ENCODE measurements at places on chromosomes 3 and 15.

- no peak for DNase-seq
Measured at GRCh38 chr15:74977599-74977998, 17.8 kb upstream of the SCAMP5 start.

DNA sequence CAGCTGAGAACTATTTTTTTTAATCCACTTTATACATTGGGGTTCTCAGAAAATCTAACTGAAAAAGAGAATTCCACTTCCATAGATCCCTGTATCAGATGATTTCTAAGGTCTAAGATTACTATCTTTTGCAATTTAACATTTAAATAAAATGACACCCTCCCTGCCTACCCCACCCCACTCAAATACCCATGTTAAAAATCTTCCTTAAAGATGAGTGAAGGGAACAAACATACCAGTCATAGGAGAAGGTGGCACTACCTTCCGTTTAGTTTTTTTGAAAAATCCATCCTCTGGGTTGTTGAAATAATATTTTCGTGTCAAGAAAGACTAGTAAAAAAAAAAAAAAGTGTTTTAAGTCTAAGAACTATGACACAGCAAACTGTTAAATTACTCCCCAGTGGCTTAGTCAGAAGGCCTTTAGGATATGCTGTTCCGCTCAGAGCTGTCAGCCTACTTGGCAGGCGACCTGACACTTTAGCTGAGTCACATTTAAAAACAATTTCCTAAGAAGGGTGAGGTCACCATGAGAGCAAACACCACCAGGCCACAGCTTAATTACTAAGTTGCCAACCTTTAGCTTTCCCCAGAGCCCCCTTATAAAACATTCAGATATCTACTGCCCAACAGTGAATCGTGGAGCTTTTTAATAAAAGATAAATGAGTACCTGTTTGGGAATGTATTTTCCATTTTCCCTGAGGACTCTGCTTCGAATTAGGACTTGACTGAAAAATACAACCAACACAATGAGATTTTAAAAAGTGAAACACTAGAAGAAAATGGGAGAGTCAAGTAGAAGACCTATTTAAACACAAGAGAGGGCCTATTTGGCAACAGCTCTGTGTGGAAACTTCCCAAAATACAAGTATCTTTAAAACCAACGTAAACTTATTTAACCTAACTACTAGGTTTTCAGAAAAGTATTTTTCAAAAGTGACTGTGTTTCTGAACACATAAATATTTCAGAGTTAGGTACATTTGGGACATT, 9.6 kb downstream of the EMC3 start:
- DNase-seq = no peak

DNA sequence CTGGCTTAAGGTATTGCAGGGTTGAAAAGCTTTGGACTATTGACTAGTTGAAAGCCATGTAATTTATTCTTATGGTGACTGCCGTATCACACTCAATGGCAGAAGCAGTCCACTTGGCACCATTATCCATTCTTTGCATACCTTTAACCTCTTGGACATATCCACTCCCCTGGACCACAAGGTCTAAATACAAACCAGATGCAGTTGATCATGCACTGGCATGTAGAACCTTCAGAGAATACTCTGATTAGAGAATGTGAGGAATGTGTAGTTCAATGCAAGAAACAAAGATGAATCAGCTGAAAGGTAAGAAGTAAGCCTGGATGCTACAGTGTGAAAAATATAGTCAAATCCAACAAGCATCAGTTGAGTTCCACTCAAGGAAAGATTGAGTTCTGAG, 93.1 kb downstream of the FRMD5 start:
- no peak for DNase-seq

DNA sequence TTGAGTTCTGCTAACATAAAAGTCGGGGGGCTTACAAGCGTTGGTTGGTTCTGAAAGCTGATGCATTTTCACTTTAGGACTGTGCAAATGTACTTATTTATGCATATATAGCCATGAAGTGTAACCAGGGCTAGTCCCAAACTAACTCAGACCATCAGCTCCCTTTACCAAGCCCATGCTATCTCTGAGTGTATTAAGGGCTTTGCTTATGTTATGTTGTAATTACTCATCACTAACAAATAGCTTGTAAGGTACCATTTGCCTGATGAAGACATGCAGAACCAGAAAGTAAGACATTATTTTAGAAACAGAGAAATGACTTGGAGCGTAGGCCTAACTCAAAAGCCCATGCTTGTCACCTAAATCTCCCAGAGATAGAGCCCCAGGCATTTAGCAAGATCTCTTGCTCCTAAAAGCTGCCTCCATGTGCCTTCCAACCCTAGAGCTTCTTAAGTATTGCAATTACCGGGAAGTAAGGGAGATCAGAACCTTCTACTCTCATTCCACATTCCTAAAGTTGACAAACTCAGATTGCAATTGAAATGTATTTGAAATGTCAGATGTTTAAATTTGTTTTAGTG, 362.9 kb upstream of the RBMS3 start:
- no peak for DNase-seq

GRCh38 chr3:37173806-37174205, 576 bp downstream of the LRRFIP2 start:
- DNase-seq = no peak

- no peak for DNase-seq
Measured at GRCh38 chr3:146948985-146949384, 343.8 kb upstream of the PLSCR5 start.

GRCh38 chr3:123154020-123154985, 47.4 kb upstream of the SEC22A start:
- no peak for DNase-seq

DNA sequence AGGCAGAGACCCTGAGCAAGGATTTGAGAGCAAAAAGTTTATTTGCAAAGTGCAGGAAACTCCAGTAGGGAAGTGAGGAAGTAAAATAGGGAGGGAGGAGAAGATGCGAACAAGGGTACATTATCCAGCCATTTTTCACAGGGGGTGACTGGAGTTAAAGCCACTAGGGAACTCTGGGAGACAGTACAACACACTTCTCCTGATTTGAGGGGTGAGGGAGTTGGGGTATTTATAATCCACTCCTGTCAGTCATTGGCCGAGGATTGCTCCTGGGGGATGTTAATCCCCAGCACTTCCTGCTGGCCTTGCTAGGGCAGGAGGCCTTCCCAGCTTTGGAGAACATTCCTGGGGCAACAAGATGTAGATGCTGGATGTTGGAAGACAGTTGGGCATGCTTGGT, 28.2 kb downstream of the CCR3 start:
- DNase-seq = no peak

GRCh38 chr3:157865352-157866000, 240.7 kb downstream of the SHOX2 start:
- DNase-seq = no peak

GRCh38 chr15:45458746-45459403, 63.7 kb downstream of the SLC30A4 start:
- DNase-seq = no peak

DNA sequence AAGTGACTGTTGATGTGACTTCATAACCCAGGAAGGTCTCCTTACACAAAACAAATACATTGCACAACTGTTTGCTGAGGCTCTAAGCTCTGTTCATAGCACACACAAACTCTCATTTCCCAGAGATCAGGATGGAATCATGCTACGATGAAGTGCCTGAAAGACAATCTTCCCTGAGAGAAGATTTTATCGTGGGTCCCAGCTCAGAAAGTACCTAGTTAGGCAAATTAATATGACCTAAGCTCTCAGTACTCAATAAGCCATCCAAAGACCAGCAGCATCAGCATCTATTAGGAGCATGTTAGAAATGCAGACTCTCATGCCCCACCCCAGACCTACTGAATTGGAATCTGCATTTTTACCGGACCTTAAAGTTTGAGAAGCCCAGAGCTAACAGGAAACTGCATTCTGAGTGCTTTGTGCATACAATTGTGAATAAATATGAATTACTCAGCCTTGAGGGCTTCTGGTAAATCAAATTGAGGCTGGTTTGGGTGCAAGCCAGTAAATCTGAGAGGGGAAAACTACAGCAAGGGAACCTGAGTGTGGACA, 161.5 kb upstream of the C2CD4B start:
- DNase-seq = no peak

DNA sequence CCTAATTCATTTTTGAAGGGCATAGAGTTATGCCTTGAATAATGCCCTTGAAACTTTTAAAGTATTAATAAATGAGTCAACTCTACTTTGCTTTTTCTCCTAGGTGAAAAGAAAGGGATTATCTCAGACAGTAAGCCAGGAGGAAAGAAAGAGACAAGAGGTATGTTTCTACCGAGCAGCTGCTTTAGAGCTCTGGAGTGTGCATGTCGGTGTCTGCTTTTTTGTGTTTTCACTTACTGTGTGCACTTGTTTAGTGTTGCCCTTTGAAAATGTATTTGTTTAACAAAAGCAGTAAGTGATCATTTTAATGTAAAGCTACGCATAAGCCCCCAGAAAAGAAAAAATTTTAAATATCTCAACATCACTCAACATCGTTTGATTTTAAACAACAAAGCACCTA, 28.1 kb downstream of the ARHGEF26 start:
- no peak for DNase-seq

DNA sequence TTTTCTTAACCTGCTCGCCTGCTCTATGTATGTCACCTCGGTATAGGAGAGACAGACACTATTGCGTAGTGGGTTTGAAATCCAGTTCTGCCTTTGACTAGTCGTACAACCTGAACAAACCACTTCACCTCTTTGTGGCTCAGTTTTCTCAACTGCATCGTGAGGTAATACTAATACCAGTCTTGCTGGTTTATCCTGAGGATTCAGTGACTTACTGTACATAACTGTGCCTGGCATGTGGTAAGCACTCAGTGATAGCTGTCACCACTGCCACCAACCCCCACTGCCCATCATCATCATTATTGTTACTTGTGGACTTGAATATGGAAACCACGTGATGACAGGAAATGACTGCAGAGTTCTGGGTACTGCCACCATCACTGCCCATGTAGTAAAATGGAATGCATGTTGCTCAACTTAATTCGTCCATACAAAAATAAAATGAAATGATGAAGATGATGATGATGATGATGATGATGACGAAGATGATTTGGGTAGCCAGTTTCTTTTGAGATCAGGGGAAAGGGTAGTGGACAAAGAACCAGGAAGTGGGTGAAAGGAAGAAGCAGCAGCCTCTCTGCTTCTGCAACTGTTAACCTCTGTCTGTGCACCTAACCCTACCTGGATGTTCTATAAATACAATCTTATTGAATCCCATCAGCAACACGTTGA, 228.1 kb downstream of the FEZF2 start:
- DNase-seq = no peak

DNA sequence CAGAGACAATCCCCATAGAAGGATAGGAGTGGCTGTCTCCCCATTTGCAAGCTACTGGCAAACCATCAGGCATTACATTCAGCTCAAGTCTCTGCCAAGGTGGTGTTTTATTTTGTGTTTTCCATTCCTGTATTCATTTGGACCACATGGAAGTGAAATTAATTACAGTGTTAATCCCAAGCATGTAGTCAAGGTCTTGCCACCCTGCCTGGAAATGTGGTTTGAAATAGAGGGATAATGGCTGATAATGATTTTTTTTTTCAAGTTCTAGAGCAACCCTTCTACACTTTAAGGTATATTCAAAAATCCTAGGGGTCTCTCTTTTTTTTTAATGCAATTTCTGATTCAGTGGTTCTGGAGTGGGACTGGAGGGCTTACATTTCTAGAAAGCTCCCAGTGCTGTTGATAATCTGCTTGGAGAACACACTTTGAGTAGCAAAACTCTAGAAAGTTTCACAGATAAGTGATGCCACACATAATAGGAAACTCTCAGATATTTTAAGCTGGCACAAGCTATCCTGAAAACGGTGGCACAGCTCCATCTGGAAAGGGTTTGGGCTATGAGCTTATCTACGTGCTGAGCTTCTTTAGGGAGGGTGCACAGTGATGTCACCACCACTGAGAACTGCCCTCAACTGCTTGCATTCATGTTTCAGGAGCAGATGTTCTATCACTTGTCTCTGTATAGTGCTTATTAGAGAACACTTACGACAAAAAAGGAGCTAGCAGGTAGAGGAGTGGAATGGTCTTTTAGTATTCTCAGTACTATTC, 140.1 kb upstream of the IL12A start:
- DNase-seq = no peak

- DNase-seq = peak; percentile 75
Measured at GRCh38 chr3:3798631-3799113, 559 bp upstream of the LRRN1 start.

DNA sequence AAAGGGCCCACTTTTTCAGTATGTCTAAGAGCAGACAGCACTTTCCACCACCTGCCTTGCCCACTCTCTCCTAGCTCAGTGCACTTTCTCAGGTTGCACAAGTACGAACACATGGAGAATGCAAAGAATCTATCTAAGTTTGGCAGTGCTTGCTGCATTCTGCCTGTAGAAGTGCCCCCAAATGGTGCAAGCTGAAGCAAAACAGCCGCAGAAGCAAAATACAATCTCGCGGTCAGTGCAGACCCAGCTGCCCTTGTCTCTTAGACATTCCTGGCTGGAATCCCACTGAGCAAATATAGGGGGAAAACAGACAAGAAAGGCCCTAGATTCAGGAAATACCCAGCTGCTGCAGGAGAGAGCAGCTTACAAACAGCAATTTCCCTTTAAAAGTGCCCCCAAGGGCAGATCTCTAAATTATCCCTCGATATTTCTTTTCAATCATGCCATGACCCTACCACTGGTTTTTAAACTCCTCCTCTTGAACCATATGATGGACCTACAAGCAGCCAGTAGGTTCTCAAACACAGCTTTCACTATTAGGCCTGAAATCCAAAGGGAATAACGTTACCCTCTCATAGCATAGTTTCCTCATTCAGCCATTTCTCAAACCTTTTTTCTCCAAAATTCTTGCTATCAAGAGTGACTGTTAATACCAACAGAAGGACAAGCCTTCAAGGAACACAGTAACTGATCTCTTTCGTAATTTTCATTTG, 67.0 kb downstream of the TNIK start:
- DNase-seq = no peak

GRCh38 chr15:75945953-75946352, 42.3 kb downstream of the FBXO22 start:
- no peak for DNase-seq

GRCh38 chr3:32818229-32818969, 602 bp downstream of the TRIM71 start:
- DNase-seq = no peak

GRCh38 chr15:25173241-25174028, 218.6 kb downstream of the SNRPN start:
- DNase-seq = peak; percentile 52

Data from left forelimb (tissue), 1 donor.